ENCODE measurements at places on chromosomes 4 and X.

DNA sequence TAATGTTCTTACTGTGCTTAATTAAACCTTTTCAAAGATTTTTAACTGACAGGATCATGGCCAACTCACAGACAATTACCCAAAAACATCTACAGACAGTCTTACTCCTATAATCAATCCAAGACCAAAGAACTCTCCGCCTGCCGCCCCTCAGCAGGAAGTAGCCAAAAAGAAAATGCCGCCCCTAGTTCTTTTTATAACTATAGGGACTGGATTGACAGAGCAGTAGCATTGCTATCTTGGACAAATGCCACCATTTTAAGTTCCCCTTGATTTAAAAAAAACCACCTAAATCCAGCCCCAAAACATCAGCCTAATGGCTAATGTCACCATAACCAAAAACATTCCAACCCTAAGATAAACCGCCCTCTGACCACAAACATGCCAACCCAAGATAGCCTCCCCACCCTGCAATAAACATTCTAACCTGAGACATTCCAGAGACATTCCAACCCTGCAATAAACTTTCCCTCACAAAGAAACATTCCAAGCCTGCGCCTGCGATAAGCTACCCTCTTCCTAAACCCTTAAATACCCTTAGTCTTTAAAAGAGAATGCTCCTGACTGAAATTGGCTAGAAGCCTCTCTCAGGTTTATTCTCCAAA, 77.0 kb downstream of the COQ2 start:
- no peak for DNase-seq

DNA sequence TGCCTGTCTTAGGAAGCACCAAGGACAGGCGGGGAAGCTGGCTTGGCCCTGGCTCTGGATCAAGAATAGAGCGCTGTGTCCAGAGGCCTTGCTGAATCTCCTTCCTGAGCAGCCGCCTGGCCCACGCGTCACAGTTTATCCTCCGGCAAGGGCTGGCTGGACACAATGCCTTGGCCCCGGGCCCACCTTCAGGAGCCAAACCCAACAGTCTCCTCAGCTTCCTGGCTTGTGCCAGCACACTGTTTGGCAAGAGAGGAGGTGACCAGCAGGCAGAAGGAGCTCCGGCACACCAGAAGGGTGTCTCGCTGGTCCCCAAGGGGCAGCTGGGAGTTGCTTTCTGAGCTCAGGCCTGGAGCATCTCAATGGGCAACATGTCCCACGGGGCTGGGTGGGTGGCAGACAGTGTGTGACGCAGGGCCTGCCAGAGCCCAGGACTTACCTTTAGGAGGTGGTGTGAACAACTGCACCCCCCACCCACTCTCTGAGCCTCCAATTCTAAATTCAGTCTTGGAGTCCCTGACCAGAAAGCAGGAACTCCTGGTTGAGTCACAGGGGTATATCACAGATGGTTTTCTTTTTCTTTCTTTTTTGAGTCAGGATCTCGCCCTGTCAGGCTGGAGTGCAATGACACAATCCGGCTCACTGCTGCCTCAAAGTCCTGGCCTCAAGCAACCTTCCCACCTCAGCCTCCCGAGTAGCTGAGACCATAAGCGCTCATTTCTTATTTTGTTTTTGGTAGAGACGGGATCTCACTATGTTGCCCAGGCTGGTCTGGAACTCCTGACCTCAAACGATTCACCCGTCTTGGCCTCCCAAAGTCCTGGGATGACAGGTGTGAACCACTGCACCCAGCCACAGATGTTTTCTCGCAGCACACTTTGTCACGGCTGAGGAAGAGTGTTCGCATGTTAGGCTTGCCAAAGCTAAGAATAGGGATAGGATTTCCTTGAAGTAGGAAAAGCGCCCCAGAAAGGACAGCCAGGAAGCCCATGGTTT, 361.2 kb downstream of the BCOR start:
- DNase-seq = no peak

DNA sequence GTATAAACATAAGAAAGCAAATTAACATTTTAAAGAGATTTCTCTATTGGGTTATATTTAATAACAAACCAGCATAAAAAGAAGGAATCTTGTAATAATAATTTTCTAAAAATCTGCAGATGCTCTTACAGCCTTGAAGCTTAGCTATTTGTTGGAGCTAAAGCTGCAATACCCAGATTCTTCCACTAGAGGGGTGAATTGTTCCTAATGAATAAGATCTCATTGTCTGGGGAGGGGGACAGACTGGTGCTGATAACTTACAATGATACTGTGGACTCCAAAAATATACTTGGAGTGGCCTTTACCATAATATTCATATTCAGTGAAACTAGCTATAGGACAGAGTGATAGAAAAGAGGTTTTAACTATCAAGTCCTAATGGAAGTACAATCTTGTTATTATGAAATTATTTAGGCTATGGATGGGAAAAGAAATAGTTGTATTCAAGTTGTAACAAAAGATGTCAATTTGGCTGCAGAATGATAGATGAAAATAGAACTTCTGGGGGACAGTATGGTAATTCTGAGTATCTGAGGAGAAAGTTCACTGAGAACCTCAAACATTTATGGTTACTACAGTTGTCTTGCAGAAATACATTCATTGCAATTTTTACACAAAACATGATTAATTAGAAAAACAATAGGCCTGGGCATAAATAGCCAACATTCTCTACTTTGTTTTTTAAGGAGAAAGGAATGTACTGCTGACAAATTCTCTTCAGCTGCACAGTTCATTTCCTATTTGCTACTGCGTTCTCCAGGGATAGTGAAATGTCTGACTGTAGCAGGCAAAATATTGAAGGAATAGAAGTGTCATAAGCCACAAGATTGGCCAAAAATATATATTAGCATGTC, 443.3 kb downstream of the GBA3 start:
- no peak for DNase-seq

DNA sequence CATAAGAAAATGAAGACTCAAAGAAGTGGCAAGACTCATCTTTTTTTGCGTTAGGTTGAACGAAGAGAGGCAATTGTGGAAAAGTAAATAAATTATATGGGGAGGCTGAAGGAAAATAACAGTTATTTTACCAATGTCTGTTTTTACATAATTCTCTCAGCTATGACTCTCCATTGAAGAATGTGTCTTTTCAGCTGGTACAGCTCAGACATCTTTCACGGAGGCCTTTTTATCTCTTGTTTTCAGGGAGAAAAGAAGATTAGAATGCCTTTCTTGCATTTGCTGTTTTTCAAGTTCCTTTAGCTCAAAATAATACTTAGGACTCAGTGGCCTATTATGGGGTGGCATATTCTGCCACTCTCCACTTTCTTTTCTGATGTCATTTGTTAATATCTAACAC, 153.0 kb downstream of the ADAM29 start:
- no peak for DNase-seq

DNA sequence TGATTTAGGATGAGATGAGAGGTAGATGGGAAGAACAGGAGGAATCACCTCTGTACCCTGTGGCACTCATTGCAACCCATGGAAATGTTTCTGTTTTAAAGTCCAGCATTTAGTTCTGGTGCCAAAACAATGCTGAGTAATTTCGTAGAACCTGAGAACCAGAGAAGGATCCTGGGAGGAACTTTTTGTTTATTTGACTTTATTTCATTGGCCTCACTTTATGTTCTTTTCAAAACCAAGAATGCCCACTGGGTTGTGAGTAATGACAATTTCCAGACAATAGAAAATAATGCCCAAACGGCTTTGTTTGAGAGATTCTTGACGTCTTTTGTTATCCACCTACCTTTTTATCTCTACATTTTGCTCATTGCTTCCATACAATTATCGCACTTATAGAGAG, 111.3 kb downstream of the SHROOM3 start:
- no peak for DNase-seq
